Stimulated activated CD4-positive, alpha-beta T cell treated with anti-CD3 and anti-CD28 coated beads, TNF-alpha, amount 100 ng/mL, for 48 hours (primary cell): ENCODE measurements at places on chromosomes 2 and 18.

- no peak for DNase-seq
Measured at GRCh38 chr2:164644036-164644700, 22.9 kb upstream of the GRB14 start.

- no peak for DNase-seq
Measured at GRCh38 chr2:33336036-33336625, 140.3 kb upstream of the RASGRP3 start.

- no peak for DNase-seq
Measured at GRCh38 chr2:232023426-232023825, 61.9 kb downstream of the DIS3L2 start.

GRCh38 chr2:96839293-96839874 lies 4.4 kb downstream of the ANKRD23 start:
- peak; percentile 62 for DNase-seq

DNA sequence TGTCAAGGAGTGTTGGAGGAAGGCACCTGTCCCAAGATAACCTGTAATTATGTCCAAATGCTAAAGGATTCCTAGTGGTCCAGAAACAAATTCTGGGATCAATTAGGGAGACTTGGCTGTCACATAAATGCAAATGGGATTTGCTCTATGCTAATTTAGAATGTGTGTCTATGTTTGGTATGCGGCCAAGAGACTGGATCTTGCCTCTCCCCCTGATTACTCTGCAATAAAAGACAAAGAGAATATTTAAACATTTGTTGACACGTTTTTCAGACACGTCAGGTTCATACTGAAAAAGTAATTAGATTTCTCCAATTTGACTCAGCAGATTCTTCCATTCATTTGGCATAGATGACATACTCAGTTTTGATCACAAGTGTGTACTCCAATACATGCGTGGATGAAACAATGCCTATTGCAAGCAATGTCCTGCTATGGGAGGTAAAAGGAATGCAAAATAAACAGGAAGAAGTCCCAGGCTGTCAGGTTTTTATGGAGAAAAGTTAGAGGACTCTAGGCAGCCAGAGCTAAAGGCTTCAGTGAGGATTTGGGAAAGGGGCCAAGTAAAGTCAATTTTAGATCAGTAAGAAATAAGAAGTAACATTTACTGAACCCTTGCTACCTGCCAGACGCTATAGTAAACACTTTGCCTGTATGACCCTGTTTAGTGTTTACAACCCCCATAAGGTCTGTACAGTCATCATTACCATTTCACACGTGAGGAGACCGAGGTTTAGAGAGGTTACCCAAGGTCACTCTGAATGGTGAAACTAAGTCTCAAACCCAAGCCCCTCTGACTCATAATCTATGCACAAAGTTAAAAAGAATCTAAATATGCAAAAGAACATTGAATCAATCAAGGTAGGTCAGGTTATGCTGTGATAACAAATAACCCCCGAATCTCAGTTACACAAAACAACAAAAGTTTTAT lies 7.8 kb downstream of the ANTXR1 start:
- DNase-seq = no peak

- no peak for DNase-seq
Measured at GRCh38 chr2:47616506-47616905, 166.4 kb upstream of the MSH6 start.

- DNase-seq = no peak
Measured at GRCh38 chr2:5369510-5369909, 322.7 kb upstream of the SOX11 start.

GRCh38 chr2:193885419-193885818 lies 1690.7 kb upstream of the TMEFF2 start:
- DNase-seq = no peak

DNA sequence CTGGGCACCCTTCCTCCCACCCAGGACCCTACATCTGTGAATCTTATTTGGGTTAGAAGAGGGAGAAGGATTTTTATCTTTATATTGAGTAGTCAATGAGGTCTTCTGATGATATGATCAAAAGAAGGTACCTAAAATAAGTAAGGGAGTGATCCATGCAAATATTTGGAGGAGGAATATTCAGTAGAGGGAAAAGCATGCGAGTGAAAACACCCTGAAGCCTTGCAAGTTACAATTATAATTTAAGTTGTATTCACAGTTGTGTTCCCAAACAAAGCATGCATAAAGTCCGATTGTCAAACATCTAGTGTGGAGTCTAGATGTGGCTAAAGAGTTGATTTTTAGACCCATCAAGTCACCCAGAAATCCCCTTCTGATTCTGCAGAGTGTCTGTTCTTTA lies 530.2 kb upstream of the ZEB2 start:
- no peak for DNase-seq
